ENCODE measurements at places on chromosomes 1 and 21.

DNA sequence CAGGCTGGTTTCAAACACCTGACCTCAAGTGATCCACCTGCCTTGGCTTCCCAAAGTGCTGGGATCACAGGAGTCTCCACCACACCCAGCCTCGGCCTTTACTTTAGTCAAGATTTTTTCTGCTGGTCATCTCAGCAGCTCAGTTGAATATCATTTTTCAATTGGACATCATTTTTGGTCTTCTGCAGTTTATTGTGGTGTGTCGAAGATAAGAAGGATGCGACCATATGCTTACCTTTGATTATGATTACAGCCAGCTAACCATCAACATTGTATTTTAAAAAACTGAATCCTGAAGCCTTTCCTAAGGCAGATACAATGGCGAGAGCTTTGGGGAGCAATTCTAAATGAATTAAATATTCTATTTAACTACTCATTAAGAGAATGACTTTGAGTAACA lies 12.3 kb upstream of the NFIA start:
- DNase-seq: no peak

GRCh38 chr1:9058465-9058864 lies 11.0 kb downstream of the SLC2A5 start:
- no peak for DNase-seq

DNA sequence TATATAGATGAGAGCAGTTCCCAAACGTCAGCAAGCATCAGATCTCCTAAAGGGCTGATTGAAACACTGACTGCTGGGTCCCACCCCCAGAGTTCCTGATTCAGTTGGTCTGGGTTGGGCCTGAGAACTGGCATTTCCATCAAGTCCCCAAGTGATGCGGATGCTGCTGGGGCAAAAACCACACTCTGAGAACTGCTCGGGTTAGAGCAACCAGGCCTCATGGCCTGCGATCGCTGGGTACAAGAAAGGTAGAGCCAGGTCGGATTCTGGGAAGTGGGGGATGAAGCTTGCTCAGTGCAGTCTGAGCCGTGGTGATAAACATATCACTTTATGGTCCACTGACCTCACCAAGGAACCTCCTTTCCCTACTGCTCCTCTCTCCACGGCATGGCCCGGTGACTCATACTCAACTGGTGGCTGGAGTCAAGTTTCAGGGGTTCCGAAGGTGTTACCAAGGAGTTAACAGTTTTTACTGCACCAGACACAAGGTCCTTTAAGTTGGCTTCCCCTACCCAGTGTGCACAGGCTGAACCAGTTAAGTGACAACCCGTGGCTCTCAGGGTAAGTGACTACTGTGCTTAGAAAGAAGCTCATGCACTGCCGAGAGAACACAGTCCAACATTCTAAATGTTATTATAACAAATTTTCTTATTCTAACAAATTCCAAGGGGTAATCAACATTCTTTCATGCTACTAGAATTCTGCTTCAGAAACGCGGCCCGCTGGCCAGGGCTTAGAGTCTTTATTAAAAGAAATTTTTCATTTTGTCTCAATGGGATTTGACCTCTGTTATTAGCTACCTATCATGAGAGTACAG lies 153.5 kb downstream of the TGFBR3 start:
- DNase-seq: no peak

GRCh38 chr1:116375887-116376728 lies 3.1 kb downstream of the ATP1A1 start:
- DNase-seq: no peak

GRCh38 chr21:17667256-17667655 lies 54.6 kb upstream of the BTG3 start:
- DNase-seq: no peak

DNA sequence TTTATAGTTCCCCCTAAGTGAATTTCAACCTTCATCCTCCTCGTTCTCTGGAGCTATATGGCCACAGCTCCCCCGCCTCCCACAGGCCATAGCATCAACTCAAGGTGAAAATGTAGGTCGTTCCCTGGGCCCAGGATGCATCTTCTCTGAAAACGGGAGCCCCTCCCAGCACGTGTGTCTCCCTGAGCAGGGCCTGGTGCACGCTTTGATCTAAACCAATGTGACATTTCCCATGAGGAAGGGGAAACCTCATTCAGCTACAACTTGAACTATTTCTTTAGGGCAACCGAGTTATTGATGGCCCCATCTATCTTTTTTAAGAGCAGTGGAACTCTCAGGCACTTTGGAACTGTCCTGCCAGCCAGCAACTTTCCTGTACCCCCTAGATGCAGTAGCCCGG lies 57.8 kb upstream of the BACE2 start:
- DNase-seq: no peak

Measured in activated naive CD8-positive, alpha-beta T cell treated with anti-CD3 and anti-CD28 coated beads, Interleukin-2, amount 50 U/mL, for 16 hours (primary cell).